ENCODE measurements at places on chromosomes 2 and 18.
A peak's percentile ranks its signal among the peaks of the same experiment; 100 is the strongest.

DNA sequence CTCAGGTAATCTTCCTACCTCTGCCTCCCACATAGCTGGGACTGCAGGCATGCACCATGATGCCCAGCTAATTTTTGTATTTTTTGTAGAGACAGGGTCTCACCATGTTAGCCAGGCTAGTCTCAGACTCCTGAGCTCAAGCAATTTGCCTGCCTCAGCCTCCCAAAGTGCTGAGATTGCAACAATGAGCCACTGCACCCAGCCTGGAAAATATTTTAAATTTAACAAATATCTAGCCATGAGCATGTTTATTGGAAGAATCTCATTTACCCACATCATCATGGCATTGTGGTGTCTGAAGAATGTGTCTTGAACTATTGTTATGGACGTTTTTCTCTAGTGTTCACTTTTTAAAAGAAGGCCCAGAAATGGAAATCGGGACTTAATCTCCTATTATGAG, 231.8 kb downstream of the MBD5 start:
- DNase-seq = no peak

DNA sequence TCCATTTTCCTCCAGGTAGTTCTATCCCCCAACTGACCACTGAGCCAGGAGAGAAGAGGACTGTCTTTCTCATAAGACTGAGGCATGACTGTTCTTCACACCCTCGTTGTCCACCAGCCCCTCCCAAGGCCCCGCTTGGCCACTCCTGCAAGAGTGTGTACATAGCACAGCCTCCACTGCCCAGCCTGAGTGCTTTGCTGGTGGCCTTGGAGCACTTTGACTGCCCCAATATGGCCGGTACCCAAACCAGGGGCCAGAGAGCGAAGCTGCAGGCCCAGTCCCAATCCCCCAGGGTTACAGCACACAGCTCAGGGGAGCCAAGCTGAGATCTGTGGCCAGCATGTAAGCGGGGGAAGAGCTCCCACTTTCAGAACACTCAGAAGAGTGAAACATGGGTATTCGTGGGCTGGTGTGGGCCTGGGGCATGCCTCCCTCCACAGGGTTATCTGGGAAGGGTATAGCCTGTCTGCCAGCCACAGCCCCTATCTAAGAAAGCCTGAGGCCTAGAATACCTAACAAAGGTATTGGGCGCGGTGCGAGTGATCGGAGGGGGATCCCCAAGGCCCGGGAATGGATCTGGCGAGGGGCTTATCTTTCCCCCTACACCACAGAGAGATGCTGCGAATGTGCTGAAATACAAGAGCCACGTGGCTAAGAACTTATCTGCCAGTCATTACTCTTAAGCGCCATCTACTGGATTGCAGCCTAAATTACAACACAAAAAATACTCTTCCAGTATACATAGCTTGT, 163.8 kb downstream of the WDPCP start:
- DNase-seq = peak; percentile 53

- DNase-seq = no peak
Measured at GRCh38 chr2:152611458-152612231, 105.6 kb downstream of the PRPF40A start.

DNA sequence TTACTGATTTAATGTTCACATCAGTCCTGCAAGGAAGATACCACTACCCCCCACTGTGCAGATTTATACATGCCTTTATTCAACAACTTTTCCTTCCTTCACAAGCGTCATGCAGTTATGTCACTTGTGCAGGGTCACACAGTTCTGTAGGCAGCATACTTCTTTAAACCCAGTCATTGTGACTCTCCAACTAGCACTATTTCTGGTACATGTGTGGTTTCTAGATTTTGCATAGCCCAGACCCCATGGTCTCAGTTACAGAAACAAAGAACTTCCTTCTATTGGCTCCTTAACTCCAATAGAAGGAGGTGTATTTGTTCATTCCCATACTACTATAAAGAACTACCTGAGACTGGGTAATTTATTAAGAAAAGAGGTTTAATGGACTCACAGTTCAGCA, 333.1 kb downstream of the ZNF516 start:
- DNase-seq = no peak

GRCh38 chr2:190887089-190887488, 6.5 kb downstream of the GLS start:
- no peak for DNase-seq

DNA sequence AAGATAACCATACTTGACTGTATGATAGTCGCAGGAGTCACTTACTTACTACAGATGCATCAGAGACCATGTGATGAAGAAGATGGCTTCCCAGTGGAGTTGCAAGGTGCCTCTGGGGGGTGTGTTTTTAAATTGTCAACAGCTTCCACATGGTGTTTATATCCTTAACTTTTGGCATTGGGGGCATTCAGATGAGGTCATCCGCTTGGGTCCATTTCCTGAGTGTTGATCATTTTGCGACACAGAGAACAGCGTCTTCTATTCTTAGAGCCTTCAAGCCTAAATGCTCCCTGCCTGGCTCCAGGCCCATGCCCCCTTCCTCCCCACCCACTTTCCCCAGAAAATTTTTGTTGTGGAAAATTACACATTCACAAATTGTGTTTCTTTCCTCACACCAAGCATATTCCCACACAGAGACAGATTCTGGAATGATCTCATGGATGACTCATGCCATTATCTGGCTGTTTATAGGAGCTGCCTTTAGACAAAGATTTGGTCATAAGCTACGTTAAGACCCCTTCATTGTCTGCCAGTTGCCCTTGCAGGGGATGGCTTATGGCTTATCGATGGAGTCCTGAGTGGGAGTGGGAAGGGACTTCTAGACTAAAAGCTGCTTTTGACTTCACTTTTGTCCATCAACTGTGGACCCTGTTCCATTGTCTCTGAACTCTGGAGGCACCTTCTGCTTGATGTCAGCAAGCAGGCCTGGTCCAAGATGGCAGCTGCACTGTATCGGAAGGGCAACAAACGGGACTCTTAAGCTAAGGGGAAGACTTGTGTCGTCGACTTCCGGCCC, 91.8 kb downstream of the CABLES1 start:
- no peak for DNase-seq

GRCh38 chr18:12017081-12017480, 35.8 kb downstream of the IMPA2 start:
- no peak for DNase-seq
